ENCODE measurements at places on chromosomes 1 and 21.

GRCh38 chr1:63624911-63625310, 31.7 kb downstream of the PGM1 start:
- no peak for DNase-seq

DNA sequence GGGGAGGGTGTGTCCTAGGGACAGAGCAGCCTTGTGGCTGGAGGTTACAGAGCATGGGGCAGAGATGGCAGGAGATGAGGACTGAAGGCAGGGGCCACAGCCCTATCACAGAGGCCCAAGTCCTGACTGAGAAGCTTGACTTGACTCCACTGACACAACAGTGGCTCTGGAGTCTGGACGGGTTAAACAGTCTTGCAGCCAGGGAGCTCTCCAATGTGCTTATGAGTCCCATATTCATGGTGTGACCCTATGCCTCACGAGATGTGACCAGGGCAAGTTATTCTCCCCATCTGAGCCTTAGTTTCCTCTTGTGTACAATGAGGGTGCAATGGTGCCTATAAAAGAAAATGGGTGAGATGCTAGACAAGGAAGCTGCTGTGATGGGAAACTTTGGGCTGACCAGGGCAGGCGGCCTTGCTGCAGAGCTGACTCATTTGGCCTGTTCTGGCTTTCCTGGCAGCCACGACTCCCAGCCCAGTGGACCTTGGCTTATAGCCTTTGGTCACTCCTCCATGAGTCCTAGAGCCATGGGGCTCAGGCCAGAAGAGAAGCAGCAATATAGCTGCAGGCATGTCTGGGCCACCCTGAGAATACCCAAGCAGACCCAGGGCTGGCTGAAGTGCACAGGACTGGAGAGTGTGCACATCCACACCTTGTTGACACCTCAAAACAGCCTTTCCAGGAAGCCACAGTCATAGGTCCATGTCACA, 2.8 kb upstream of the TTC22 start:
- no peak for DNase-seq

- no peak for DNase-seq
Observed at GRCh38 chr1:67484492-67484891, 54.3 kb upstream of the SERBP1 start.

DNA sequence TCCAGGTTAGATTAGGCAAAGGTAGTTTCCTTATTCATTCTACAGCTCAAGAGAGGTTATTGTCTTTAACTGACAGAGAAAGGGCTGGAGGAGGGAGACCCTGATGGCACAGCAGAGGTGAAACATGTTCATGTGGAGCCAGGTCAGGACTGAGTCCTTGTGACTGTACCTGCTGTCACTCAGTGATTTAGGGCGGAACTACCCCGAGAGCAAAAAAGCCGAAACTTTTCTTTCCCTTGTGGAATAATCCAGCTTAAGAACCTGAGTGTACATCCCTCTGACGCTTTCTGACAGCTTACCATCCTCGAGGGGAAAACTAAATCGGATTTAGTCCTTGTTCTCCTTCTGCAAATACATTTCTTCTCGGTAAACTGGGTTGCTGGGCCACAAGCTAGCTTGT, 273.2 kb downstream of the BACH1 start:
- no peak for DNase-seq

DNA sequence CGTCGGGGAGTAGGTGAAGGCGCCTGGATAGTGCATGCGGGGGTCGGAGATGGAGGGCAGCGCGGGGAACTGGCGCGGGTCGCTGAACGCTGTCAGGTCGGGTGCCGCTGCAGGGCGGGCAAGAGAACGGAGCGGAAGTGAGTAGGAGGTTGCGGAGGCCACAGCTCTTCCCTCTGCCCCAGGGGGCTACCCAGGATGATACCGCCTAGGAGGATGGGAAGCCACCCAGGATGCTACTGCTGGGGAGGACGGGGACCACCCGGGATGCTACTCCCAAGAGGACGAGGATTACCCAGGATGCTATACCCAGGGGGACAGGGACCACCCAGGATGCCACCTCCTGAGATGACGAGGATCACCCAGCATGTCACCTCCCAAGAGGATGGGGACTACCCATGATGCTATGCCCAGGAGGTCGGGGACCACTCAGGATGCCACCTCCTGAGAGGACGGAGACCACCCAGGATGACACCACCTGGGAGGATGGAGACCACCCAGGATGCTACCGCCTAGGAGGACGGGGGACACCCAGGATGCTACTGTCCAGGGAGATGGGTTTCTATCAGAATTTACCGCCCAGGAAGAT, 123.8 kb downstream of the CLIC6 start:
- DNase-seq, result no peak

GRCh38 chr1:229024528-229025130, 246.3 kb upstream of the RAB4A start:
- DNase-seq, result no peak

- DNase-seq, result no peak
Observed at GRCh38 chr1:41792485-41792770, 126.3 kb downstream of the HIVEP3 start.

GRCh38 chr1:238589843-238590435, 699.2 kb upstream of the ZP4 start:
- no peak for DNase-seq

DNA sequence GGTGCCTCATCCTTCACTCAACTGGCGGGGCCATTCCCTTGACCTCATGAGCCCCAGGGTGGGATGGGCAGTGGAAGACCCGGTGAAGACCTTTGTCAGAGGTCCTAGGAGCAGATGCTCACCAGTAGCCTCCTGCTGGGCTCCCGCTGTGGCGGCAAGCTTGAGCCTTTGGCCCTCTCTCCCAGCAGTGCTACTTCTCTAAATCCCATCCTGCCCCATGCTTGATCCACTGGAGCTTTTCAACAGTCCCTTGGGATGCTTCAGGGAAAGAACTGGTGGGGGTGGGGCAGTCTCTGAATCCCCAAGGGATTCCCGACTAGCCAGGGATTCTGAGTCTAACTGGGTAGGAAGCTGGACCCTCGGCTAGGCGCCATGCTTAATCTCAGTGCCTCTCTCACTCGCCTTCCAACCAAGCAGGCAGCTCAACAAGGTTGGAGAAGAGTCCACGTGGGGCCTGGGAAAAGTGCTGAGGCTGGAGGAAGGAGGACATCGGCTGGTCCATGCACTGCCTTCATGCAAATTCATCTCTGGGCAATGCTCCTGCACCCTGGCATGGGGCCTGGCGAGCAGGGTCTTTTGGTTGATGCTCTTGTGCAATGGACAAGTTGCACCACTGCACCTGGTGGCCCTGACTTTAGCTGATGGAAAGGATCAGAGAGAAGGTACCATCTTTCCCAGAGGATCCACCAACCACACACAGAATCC, 190.3 kb downstream of the GRIK3 start:
- no peak for DNase-seq

- DNase-seq, result no peak
Observed at GRCh38 chr1:117564227-117565075, 41.4 kb upstream of the TENT5C start.

DNA sequence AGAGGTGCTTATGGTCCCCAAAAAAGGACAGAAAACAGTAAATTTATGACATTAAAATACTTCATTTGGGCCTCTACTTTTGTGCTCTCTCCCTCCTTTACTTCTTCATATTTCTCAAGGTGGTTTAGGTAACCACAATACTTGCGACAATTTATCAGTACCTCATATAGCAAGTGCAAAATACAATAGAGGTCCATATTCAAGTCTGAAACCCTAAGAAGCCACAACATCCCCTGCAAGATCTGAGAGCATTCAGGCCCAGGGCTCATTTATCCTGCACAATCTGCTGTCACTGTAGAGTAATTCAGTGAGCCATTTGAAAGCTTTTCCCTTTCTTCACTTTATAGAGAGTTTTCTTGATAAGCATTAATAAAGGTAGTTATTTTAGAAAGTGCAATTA, 24.2 kb upstream of the ATP6V1G3 start:
- no peak for DNase-seq

DNA sequence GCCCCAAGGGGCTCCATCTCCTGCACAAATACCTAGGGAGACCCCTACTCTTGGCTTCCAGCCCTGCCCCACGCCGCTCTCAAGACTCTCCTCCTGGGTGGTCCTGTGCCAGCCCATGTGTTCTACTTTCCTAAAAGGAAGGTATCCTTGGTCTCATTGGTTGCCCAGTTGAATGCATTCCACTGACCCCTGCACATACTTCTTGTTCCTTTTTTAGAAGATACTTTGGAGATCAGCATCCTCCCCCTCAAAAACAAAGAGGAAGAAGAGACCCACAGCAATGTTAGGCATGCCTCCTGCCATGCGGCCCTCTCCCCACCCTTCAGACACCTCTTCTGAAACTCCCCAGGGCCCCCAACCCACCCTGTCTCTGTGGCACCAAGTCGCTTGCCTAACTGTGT, 4.1 kb downstream of the SLAMF9 start:
- DNase-seq, result no peak

DNA sequence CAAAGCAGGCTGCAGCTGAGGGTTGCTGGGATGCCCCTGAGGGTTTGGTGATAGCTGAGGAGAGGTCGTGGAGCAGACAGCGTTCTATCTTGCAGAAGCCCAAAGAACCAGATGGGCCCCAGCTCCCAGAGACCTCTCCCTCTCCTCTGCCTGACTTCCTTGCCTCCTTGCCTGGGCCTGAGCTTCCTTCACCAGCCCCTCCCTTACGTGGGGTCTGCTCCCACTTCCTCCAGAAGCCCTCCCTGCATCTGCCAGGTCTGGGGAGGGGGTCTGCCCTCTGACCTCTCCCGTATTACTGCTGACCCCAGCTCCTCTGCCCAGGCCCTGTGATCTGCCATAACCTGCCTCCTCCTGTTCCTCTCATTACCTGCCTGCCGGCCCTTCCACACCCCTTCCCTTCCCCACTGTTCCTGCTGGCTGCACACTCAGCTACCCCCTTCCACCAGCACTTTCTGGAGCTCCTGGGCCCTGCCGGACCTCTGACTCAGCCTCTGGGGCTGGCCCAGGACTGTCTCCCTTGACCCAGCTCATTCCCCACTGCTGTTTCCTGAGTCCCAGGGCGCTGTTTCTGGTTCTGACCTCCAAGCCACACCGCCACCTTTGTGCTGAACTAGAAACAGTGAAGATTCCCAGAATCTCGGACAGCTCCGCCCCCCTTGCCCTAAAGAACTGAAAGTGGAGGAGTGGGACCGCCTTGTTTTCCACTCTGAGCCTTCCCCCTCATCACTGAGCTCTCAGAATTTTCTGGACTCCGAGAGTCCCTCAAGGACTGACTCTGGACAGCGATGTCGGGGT, 237.7 kb upstream of the C1orf174 start:
- no peak for DNase-seq

DNA sequence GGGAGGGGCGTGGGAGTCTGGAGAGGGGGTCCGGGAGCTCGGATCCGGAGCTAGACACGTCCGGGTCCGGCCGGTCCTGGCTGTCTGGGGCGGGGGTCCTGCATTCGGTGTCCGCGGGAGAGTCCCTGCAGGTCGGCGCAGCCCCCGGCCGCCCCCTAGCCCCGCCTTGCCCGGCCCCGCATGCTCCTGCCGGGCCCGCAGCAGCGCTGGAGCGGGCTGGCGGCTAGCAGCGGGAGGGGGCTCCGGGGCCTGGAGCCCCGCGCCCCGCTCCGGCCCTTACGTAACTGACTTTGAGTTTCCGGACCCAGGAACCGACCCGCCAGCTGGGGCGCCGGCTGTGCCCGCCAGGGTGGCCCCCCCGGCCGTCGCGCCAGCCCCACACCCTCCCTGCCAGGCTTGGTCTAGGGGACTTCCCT, 26.9 kb upstream of the EPB41 start:
- DNase-seq, result no peak

DNA sequence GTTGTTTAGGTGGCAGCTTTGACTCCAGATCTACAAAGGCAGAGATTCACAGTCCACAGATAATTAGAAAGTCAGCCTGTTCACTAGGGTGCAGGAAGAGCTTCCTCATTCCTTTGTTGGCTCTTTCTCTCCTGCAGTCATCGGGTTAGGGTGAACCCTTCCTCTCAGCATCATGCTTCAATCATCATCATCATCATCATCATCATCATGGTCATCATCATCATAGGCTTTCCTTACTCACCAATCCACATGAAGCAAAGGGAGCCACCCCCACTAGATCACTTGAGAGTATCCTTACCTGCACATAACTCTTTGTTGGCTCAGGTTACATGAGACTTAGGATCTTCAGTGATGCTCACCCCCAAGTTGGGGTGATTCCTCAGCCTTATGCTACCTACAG, 19.0 kb downstream of the MPZ start:
- no peak for DNase-seq

DNA sequence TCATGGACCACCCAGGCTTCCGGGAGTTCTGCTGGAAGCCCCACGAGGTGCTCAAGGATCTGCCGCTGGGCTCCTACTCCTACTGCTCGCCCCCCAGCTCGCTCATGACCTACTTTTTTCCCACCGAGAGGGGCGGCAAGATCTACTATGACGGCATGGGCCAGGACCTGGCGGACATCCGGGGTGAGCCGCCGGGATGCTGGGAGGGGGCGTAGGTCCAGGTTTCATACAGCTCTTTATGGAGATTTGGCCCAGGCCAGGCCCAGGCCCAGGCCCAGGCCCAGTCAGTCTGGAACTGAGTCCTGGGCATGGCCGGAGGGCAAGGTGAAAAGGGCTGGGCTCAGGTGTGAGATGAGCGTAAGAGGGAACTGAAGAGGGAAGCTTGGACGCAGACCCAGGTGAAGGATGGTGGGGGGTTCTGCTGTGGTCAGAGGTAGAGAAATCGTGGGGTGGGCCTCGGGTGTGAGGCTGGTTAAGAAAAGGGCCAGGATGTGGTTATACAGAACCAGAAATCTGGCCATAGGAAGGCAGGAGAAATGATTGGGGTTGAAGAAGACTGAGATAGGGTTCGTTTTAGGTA, 23.0 kb downstream of the DISP3 start:
- no peak for DNase-seq

DNA sequence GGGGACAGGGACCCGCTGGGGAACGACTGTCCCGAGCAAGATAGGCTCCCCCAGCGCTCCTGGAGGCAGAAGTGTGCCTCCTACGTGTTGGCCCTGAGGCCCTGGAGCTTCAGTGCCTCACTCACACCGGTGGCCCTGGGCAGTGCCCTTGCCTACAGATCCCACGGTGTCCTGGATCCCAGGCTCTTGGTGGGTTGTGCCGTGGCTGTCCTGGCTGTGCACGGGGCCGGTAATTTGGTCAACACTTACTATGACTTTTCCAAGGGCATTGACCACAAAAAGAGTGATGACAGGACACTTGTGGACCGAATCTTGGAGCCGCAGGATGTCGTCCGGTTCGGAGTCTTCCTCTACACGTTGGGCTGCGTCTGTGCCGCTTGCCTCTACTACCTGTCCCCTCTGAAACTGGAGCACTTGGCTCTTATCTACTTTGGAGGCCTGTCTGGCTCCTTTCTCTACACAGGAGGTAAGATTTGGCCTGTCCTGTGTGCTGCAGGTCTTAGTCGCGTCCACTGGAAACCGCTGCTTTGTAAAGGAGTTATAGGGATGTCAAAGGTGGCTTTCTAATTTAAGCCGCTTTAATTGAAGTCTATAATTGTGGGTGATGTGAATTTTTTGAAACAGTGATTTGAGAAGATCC, 717 bp downstream of the UBIAD1 start:
- no peak for DNase-seq

- no peak for DNase-seq
Observed at GRCh38 chr21:15063814-15064575, 805 bp downstream of the NRIP1 start.

DNA sequence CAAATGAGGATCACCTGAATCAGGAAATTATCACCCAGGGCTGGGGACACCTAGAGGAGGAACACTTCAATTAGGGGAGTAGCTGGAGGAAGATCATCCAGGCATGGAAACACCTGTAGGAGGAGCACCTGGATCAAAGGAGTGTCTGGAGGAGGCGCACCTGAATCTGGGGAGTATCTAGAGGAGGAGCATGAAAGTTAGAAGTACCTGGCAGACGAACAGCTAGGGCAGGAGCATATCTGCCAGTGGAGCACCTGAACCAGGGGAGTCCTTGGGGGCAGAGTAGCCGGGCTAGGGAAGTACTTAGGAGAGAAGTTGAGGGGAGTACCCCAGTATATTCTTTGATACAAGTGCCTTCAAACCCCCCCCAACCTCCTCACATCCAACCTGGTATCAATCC, 1.3 kb downstream of the C1orf210 start:
- no peak for DNase-seq

Data from stimulated activated CD8-positive, alpha-beta memory T cell treated with anti-CD3 and anti-CD28 coated beads, Interleukin-2, amount 100 ng/mL, for 1 hour (primary cell).